CD4-positive, alpha-beta T cell treated with Interleukin-12 subunit alpha and Interleukin-12 subunit beta, for 1 hour (primary cell): ENCODE measurements at places on chromosomes 1 and 21.

GRCh38 chr1:118223426-118223825, 38.4 kb upstream of the SPAG17 start:
- DNase-seq, result no peak

- no peak for DNase-seq
Measured at GRCh38 chr1:239811211-239811885, 280.3 kb upstream of the FMN2 start.

- no peak for DNase-seq
Measured at GRCh38 chr1:231481289-231481688, 47.2 kb upstream of the TSNAX start.

DNA sequence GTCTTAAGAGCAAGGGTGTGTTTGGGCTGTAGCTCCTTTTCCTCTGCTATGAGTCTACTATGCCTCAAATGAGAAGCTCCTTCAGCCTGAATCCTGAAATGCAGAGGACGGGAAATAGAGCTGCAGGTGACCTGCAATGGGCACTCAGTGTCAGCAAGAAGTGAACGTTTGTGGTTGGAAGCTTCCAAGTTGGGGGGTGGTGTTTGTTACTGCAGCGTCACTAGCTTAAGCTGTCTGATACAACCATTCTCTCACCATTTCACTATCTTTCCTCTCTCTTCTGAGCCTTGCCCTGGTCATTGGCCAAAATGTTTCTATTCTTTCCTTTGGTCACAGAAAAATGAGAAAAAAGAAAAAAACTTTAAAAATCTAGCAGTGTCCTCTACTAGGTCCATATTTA, 19.4 kb downstream of the TRIM67 start:
- DNase-seq, result no peak

- DNase-seq, result no peak
Measured at GRCh38 chr1:85427849-85428248, 37.1 kb downstream of the DDAH1 start.

DNA sequence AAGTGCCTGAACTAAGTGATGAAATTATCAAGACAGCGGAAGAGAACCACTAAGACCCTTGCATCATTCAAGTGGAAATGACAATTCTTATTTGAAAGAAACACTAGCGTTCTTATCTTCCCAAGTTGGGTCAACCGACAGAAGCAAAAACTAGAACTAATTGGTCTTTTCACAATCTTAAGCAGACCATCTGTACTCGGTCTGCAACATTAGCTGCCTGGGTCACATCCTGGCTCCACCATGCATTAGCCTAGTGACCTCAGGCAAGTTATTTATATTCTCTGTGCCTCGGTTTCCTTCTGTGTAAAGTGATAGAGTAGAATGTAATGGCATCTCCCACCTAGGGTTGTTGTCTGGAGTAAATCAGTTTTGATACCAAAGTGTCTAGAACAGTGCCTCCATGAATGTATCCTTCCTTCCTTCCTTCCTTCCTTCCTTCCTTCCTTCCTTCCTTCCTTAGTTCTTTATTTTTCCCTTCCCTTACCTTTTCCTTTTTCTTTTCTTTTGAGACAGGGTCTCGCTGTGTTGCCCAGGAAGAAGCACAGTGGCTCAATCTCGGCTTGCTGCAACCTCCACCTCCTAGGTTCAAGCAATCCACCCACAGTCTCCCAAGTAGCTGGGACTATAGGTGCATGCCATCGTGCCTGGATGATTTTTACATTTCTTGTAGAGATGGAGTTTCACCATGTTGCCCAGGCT, 6.0 kb downstream of the COLGALT2 start:
- DNase-seq, result no peak

- peak; percentile 30 for DNase-seq
Measured at GRCh38 chr1:203627851-203628200, 1.2 kb downstream of the ATP2B4 start.

DNA sequence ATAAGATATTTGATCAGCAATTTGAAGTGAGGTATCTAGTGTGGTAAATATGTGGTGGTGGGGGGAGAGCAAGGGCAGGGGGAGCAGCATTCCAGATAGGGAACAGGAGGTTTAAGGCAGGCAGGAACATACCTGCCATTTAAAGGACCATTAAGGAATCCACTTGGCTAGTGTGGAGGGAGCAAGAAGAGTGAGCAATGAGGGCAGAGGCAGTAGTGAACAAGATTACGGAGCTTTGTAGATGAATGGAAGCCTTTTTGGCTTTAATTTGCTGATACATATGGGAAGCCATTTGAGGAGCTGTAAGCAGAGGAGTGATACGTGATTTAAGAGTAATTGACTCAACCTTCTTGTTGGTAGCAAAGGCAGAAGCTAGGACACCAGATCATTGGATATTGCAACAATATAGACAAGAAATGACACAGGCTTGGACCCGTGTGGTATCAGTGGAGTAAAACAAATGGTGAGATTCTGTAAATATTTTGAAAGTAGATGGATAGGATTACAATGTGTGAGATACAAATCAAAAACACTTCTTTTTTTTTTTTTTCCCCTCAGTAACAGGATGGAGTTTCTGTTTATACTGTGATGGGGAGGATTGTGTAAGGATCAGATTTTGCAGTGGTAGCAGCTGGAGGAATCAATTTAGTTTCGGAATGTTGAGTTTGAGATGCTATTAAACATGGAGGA, 73.8 kb upstream of the B3GALT2 start:
- DNase-seq, result no peak

DNA sequence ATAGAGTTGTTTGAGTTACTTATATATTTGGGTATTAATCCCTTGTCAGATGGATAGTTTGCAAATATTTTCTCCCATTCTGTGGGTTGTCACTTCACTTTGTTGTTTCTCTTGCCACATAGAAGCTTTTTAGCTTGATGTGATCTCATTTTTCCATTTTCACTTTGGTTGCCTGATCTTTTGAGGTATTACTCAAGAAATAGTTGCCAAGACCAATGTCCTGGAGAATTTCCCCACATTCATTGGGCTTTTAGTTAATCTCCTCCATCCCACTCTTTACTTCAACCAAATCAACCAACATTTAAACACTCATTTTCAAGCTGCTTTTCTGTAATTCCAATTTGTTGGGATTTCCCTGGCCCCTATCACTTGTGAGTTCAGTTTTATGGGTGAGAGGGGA, 69.0 kb downstream of the LEPR start:
- no peak for DNase-seq

GRCh38 chr1:230356190-230356589, 69.9 kb downstream of the PGBD5 start:
- no peak for DNase-seq

GRCh38 chr21:44020551-44020950, 8.4 kb downstream of the TRAPPC10 start:
- no peak for DNase-seq

- no peak for DNase-seq
Measured at GRCh38 chr1:168480997-168481396, 62.8 kb downstream of the XCL2 start.

DNA sequence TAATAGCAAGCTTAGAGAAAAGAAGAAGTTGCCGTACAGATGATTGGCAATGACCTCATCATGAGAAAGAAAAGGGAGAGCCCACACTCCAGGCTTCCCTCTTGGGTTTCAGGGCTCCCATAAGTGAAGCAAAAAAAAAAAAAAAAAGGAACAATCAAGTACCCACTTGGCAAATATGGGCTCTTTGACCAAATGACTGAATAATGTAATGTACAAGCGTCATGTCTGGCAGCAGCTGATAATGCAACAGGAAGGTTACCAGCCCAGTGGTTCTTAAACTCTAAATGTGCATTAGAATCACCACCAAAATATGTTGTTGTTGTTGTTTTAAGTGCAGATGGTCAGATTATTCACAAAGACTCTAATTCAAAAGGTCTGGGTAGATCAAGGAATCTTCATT, 13.5 kb downstream of the TNFSF4 start:
- no peak for DNase-seq

DNA sequence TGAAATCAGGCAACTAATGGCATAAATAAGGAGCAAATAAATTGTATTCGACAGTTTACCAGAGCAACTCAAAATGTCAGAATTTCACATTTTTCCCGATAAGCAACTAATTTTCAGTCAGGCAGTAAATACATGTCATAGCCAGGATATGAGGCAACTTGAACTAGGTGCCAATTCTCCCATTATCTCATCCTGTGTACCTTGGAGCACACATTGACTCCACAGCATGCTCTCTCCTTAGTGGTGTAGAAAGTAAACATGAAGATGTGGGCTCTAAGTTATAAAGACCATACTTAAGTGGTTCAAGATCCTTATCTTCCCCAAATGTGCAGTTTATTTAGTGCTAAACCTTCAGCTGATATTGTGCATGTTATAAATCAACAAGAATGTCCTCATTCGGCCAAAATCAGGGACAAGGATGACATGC, 197.8 kb downstream of the VAV3 start:
- DNase-seq, result no peak

DNA sequence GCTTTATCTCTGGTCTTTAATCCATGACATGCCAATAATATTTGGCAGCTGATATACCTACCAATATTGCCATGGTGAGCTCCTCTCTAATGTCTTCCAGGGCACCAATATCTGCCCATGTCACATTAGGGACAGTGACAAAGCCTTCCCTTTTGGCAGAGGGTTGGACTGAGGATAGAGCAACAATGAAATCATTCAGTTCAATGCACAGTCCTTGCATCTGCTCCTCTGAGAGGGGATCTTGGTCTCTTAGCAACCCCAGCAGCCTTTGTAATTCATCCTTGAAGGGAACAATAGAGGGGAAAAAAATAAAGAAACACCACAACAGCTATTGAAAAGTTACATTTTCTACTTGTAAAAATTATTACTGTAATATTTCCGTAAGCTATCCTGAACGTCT, 42.3 kb downstream of the NVL start:
- DNase-seq, result no peak

GRCh38 chr1:117892512-117892911, 36.9 kb downstream of the GDAP2 start:
- DNase-seq, result no peak

DNA sequence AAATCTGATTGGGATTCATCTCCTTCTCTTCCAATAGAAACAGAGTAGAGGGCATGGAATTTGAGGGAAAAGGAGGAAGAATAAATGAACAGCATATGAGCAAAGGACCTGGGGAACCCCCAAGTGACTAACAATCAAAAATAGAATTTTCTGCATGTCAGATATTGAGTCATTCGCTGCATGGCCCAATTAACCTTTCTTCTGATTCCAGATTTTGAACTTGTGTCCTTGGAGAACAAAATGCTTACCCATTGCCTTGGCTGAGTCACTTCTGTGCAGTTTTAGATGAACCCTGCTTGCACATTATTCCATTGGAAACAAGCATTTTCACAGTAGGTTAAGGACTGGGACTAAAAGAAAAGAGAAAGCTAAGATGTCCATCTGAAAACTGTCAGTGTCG, 390.5 kb downstream of the ST6GALNAC3 start:
- DNase-seq, result no peak
